Neural crest cell (in vitro differentiated cells): ENCODE measurements at places on chromosomes 5 and 9. TPM values are rescaled to one million over a fixed set of nuclear protein-coding genes. Genes with fewer than 3 reads are reported as not detected.

DNA sequence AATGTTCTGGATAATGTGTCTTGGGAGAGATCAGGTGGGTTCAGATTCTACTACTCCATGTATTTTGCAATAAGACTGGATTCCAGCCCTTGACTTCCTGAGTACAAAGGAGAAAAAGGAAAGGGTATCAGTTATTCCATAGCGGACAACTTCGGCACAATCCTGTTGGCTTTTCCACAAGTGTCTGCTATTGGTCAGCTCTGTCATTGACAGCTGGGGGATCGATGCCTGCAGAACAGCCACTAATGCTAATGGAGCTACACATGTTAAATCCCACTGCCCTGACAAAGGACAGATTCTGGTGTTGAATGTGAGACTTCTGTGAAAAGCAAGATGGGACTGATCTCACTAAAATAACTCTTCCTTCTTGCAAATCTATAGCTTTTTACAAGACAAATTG, 41.2 kb downstream of the IZUMO3 start:
- H3K36me3 ChIP-seq: peaks cover 4% of the 10 kb centered on the region
- no peak overlapping the region for H3K27ac ChIP-seq
- no peak overlapping the region for H3K4me3 ChIP-seq
- H3K27me3 ChIP-seq: no peaks in the 10 kb centered on the region

Gene SELENOP
- total RNA-seq: 2.0 and 2.2 TPM in 2 replicates

- H3K36me3 ChIP-seq: no peaks in the 10 kb centered on the region
- no peak for DNase-seq
- H3K27ac ChIP-seq: peak overlapping the region; percentile 37
These were observed 71.4 kb upstream of the MAP1B start for GRCh38 chr5:72035831-72036230.

Gene CCL27
- total RNA-seq: 0.86 TPM in 1 of 2 replicates, not detected in the other

GRCh38 chr5:149901511-149901910, 43.1 kb downstream of the PDE6A start:
- peaks cover 5% of the 10 kb centered on the region for H3K4me1 ChIP-seq
- no peak overlapping the region for H3K4me3 ChIP-seq
- DNase-seq: no peak
- peaks cover 8% of the 10 kb centered on the region for H3K27me3 ChIP-seq
- no peak overlapping the region for H3K27ac ChIP-seq

GRCh38 chr5:140076788-140077187, 33.7 kb upstream of the NRG2 start:
- H3K36me3 ChIP-seq: no peaks in the 10 kb centered on the region
- DNase-seq: no peak

GRCh38 chr9:91803151-91803940, 146.7 kb downstream of the ROR2 start:
- no peak overlapping the region for H3K27ac ChIP-seq
- no peaks in the 10 kb centered on the region for H3K27me3 ChIP-seq
- H3K4me3 ChIP-seq: no peak overlapping the region
- no peak for DNase-seq
- H3K36me3 ChIP-seq: no peaks in the 10 kb centered on the region
